Stimulated activated CD4-positive, alpha-beta T cell treated with anti-CD3 and anti-CD28 coated beads, Interleukin-4, amount 100 ng/mL, for 4 hours (primary cell): ENCODE measurements at places on chromosomes 2 and 18.

GRCh38 chr2:171399292-171399691 lies 34.5 kb downstream of the METTL8 start:
- DNase-seq: no peak

- no peak for DNase-seq
These were observed 36.5 kb downstream of the EFR3B start for GRCh38 chr2:25078170-25079049.

GRCh38 chr2:59713577-59713976 lies 839.9 kb downstream of the BCL11A start:
- DNase-seq: no peak

- DNase-seq: no peak
These were observed 253.4 kb downstream of the ETAA1 start for GRCh38 chr2:67650291-67651133.

GRCh38 chr18:56389190-56389589 lies 249.2 kb downstream of the TXNL1 start:
- DNase-seq: no peak

- no peak for DNase-seq
These were observed 306.7 kb upstream of the CCDC68 start for GRCh38 chr18:55265984-55266383.

DNA sequence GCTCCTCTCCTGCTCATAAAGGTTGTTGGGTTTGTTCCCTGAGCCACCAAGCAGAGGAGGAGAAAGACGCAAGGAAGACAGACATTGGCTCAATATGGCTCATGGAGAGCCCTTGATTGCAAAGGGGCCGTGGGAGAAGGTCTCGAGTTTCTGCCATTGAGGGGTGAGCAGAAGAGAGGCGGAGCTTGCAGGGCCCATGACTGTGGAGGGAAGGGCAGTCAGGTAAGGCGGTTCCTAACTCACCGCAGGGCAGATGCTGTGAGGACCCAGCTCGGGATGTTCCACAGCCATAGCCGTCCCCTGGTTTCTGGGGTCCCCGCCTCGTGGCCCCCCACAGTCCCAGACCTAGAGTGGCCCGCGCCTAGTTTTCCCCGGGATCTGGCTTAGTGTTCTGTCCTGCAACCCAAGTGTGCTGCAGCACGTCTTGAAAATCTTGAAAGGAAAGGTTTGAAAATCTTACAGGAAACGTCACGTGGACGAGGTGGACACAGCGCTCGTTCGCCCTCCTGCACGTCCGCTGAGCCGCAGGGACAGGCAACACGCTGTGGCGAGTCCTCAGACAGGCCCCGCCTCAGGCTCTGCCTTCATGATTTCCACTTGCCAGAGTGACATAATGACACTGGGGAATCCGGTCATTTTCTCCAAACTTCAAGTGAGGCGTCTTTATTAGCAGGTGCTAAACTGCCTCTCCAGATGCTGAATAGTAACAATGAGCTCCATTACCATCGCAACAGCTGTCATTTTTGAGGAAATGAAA lies 105.5 kb upstream of the HDAC4 start:
- DNase-seq: no peak
